PC-9 (cell line): ENCODE measurements at places on chromosomes 2 and 18. TPM values are rescaled to one million over a fixed set of nuclear protein-coding genes. Genes with fewer than 3 reads are reported as not detected.

COLEC12 gene
- not detected in 2 replicates for total RNA-seq

LDAH gene
- 14.6 and 18.3 TPM in 2 replicates for total RNA-seq

BOK gene
- total RNA-seq = 72.8 and 107 TPM in 2 replicates

AGXT gene
- total RNA-seq = not detected in 2 replicates

MEP1B gene
- not detected in 2 replicates for total RNA-seq

RAB27B gene
- total RNA-seq = 9.9 and 12.7 TPM in 2 replicates

GKN2 gene
- not detected in 2 replicates for total RNA-seq

RAB3GAP1 gene
- 29.5 and 36.8 TPM in 2 replicates for total RNA-seq

PFN4 gene
- 1.2 and 2.6 TPM in 2 replicates for total RNA-seq

C1QL2 gene
- not detected in 2 replicates for total RNA-seq
